ENCODE measurements at places on chromosomes 16 and 17.

- H3K36me3 ChIP-seq: no peaks in the 10 kb centered on the region
- H3K27ac ChIP-seq: peak overlapping the region; percentile 7
- DNase-seq: no peak
- H3K4me1 ChIP-seq: no peaks in the 10 kb centered on the region
Observed at GRCh38 chr17:58382108-58382871, 30.3 kb upstream of the SUPT4H1 start.

GRCh38 chr16:73150786-73151185 lies 102.9 kb upstream of the ZFHX3 start:
- no peak overlapping the region for H3K27ac ChIP-seq
- no peak for DNase-seq
- no peaks in the 10 kb centered on the region for H3K36me3 ChIP-seq
- H3K27me3 ChIP-seq: no peaks in the 10 kb centered on the region
- H3K4me3 ChIP-seq: no peak overlapping the region

GRCh38 chr16:85350973-85351372 lies 238.7 kb upstream of the CIBAR2 start:
- no peak for DNase-seq
- no peaks in the 10 kb centered on the region for H3K36me3 ChIP-seq
- H3K27me3 ChIP-seq: no peaks in the 10 kb centered on the region
- H3K4me1 ChIP-seq: no peaks in the 10 kb centered on the region

- no peak overlapping the region for H3K4me3 ChIP-seq
- H3K4me1 ChIP-seq: no peaks in the 10 kb centered on the region
- H3K27ac ChIP-seq: no peak overlapping the region
- peaks cover 24% of the 10 kb centered on the region for H3K27me3 ChIP-seq
- no peak for DNase-seq
Observed at GRCh38 chr16:66834746-66835145, 4.0 kb upstream of the NAE1 start.

DNA sequence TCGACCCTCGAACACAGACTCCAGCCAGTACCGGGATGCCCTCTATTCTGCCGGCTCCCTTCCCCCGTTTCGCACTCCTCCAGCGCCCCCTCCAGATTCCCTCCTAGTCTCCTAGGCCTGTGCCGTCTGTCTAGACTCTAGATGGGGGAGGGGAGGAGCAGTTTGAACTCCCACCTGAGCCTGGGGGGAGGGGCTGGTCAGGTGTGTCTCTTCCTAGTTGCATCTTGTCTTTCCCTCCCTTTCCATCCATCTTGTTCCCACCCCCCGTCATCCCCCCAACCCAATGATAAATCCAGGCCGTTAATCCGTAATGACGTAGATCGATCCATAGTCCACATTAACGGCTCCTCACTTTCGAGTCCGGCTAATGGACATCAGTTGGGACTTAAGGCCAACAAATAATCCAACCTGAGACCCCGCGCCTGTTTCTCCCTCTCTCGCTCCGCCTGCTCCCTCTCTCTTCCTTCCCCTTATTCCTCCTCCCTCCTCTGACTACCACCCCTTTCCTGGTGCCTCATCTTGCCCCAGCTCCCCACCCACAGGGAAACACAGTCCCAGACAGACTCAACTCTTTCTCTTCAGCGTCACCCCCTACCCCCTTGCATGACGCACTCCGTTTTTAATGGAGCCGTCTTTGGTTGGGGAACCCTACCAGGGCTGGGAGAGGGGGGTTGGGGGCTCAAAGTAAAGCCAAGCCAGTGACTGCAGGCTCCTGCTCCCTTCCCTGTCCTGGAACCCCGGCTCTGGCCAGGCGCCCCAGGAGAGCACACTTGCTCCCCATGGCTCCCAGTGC lies 3.4 kb upstream of the HOXB5 start:
- H3K27ac ChIP-seq: no peak overlapping the region
- no peak for DNase-seq
- no peaks in the 10 kb centered on the region for H3K36me3 ChIP-seq
- H3K4me3 ChIP-seq: no peak overlapping the region
